Heart left ventricle (tissue), 16 donors: ENCODE measurements at places on chromosomes 2 and 18. TPM values are rescaled to one million over a fixed set of nuclear protein-coding genes. Genes with fewer than 3 reads are reported as not detected.

GRCh38 chr2:10588931-10589330, 100.8 kb downstream of the NOL10 start:
- no peaks in the 10 kb centered on the region for H3K4me1 ChIP-seq
- no peak overlapping the region for H3K27ac ChIP-seq
- peaks cover 28% of the 10 kb centered on the region for H3K36me3 ChIP-seq
- no peak for DNase-seq
- no peak overlapping the region for H3K4me3 ChIP-seq
- no peaks in the 10 kb centered on the region for H3K27me3 ChIP-seq

- H3K4me3 ChIP-seq: no peak overlapping the region
- H3K27me3 ChIP-seq: no peaks in the 10 kb centered on the region
- H3K4me1 ChIP-seq: peaks cover 84% of the 10 kb centered on the region
- peak overlapping the region; percentile 96 for H3K27ac ChIP-seq
- peaks cover 5% of the 10 kb centered on the region for H3K36me3 ChIP-seq
- DNase-seq: peak; percentile 89
These were observed 3.1 kb downstream of the GYPC start for GRCh38 chr2:126658905-126659561.

DNA sequence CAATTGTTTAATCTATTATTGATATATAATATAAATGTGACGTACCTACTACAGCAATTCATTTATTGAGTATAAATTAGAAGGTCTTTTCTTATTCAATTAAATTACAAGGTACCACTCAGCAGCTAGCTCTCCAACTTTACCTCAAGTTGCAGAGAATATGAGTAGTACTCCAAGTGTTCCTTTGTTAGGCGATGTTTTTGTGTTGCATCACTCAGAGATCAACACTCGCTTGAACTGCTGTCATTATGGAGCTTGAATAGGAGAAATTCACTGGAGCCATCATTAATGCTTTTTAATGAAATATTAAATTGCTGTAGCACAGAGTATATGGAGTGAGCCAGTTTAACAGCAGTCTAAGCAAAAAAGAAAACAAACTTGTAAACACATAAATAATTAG, 320.0 kb downstream of the FSIP2 start:
- DNase-seq: no peak
- peaks cover 14% of the 10 kb centered on the region for H3K4me1 ChIP-seq
- no peak overlapping the region for H3K4me3 ChIP-seq
- H3K27me3 ChIP-seq: no peaks in the 10 kb centered on the region
- no peak overlapping the region for H3K27ac ChIP-seq

- H3K4me1 ChIP-seq: peaks cover 3% of the 10 kb centered on the region
- no peak for DNase-seq
- H3K4me3 ChIP-seq: no peak overlapping the region
- H3K27me3 ChIP-seq: no peaks in the 10 kb centered on the region
- H3K36me3 ChIP-seq: no peaks in the 10 kb centered on the region
- H3K27ac ChIP-seq: no peak overlapping the region
These were observed 5.5 kb upstream of the MSH6 start for GRCh38 chr2:47777277-47777937.

DNA sequence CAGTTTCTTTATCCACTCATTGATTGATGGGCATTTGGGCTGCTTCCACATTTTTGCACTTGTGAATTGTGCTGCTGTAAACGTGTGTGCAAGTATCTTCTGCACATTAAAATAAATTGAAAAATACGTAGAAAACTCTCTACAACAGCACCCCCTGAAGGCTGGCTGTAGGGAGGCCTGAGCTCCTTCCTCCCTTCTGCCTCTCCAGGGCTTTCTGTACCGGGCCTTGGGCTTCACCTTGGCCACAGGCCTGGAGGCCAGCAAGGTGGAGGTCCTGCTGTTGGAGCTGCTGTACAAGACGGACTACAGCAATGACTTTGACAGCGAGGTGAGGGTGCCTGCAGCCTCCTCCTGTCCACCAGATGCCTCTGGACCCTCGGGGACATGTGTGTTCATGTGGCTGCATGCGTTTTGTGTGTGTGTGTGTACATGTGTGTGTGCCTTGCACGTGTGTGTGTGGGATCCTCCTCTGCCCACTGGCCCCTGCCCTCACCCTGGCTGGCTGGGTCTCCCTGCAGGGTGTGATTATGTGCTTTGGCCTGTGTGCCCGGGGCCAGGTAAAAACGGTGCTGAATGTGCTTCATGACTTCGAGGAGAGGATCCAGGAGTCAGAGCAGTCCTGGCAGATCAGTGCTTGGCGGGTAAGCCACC, 29.2 kb downstream of the MROH2A start:
- H3K27ac ChIP-seq: no peak overlapping the region
- no peaks in the 10 kb centered on the region for H3K36me3 ChIP-seq
- DNase-seq: peak; percentile 10
- H3K4me1 ChIP-seq: no peaks in the 10 kb centered on the region
- peaks cover 12% of the 10 kb centered on the region for H3K27me3 ChIP-seq
- H3K4me3 ChIP-seq: no peak overlapping the region

DNA sequence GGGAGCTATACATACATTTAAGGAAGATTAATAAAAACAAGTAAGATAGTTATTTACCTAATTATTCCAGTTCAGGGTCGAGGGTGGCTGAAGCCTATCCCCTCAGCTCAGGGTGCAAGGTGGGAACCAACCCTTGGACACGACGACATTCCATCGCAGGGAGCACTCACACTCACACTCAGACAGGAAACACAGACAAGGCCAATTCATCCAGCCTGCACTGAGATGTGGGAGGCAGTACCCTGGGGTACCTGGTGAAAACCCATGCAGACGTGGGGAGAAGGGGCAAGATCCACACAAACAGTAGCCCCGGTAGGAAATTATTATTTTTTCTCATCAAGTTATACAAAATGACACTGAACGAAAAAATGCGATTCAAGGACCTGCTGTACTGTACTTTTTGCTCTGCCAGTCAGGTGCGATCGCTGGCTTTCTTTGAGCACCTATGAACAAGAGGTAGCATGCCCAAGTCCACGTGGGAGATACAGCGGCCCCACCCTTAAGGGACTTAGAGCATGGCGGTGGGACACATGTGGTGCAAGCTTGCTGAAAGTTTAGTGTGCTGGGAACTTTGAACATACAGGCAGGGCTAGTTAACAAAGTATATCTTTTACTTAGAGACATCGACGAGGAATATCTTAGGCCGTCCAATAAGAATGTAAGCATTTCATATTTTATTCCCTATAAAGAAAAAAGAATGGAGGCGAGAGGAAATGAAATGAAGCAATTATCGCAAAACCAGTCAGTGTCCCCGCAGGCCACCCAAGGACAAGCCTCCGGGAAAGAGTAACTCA, 624 bp downstream of the METTL8 start:
- no peaks in the 10 kb centered on the region for H3K27me3 ChIP-seq
- H3K4me1 ChIP-seq: peaks cover 15% of the 10 kb centered on the region
- peak overlapping the region; percentile 88 for H3K27ac ChIP-seq

DNA sequence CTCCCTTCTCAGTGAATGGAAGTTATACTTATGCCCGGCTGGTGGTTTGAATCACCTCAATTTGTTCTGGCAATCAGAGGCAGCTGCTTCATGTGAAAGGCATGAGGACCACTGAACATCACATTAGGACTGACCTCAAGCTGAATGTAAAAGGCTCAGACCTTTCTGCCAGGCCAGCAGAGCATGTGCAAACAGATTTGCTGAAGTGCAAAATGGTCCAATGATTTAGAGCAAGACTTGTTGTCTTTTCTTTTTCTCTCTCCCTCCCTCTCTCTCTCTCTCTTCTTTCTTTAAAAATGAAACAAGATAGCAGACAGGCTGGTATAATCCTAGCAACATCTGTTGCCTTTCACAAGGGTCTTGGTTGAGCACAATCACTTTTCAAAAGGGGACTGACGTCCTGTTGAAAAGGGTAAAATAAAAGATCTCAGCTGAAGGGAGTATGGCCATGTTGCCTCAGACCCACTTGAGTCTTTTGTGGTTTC, 13.3 kb upstream of the CDH7 start:
- no peak overlapping the region for H3K27ac ChIP-seq
- H3K4me3 ChIP-seq: no peak overlapping the region

GRCh38 chr2:174535083-174535482, 48.3 kb upstream of the GPR155 start:
- no peaks in the 10 kb centered on the region for H3K4me1 ChIP-seq
- no peaks in the 10 kb centered on the region for H3K27me3 ChIP-seq
- H3K27ac ChIP-seq: no peak overlapping the region

- H3K36me3 ChIP-seq: no peaks in the 10 kb centered on the region
- no peaks in the 10 kb centered on the region for H3K27me3 ChIP-seq
- DNase-seq: no peak
- no peaks in the 10 kb centered on the region for H3K4me1 ChIP-seq
These were observed 72.3 kb downstream of the CCDC138 start for GRCh38 chr2:108858894-108859293.

GRCh38 chr2:233974530-233975071, 57.4 kb downstream of the TRPM8 start:
- H3K4me3 ChIP-seq: no peak overlapping the region
- no peaks in the 10 kb centered on the region for H3K27me3 ChIP-seq
- no peaks in the 10 kb centered on the region for H3K36me3 ChIP-seq
- H3K4me1 ChIP-seq: no peaks in the 10 kb centered on the region

DNA sequence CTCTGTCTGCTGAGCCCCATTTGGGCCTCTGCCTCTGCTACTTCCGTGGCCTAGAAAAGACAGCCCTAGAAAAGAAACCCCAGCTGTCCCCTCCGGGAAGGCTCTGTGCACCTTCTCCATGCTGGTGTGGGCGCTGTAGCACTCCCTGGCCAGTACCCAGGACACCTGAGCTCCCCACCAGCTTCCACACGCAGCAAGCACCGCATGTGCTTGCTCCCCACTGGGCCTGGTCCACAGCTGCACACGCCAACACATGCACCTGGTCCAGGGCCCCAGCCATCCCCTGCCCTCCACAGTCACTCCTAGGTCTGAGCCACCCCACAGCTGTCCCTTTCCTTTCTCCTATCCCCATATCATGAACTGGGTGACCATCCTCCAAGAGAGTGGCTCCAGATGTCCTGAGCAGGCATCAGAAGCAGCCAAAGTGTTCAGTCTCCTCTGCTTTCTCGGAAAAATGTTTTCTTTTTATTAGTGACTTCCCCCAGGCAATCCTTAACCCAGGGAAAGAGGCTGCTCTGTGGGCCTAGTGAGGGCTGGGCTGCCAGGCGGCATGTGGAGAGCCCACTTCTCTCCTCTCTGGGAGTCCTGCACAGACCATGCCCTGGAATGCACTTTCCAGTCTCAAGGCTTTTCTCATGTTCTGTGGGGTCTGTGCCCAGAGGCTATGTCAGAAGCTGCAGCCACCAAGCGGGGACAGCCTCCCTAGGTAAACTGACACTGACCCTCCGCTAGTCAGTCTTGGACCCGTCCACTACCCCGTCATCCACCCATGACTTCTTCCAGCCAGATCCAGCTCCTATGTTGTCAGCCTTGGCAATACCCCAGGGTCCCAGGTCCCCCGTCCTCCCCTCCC, 133.7 kb downstream of the KLHL29 start:
- no peak for DNase-seq
- H3K27ac ChIP-seq: no peak overlapping the region
- no peaks in the 10 kb centered on the region for H3K36me3 ChIP-seq
- no peaks in the 10 kb centered on the region for H3K27me3 ChIP-seq
- peaks cover 7% of the 10 kb centered on the region for H3K4me1 ChIP-seq

DNA sequence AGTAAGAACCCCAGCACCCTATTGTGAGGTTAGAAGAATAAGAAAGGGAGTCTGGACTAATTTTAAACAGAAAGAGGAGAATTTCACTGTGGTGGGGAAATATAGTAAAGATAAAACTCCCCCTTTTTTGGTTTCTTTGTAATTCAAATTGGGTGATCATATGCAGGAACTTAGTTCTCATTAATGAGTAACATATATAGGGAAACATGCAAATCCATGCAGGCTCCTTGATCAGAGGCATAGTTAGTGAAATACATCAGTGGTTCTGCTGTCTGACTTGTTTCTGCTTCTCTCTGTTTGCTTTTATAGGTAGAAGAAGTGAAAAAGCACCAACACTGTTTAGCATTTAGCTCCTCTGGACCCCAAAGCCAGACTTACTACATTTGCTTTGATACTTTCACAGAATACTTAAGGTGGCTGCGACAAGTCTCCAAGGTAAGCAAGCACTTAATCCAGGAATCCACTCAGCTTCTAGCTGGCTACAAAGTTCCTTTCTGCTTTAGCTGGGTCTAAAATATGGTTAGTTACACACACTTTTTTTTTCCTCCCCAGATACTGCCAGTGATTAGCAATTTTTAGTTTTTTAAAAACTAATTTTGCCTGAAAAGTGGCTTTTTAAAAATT, 123.2 kb downstream of the PHLPP1 start:
- H3K36me3 ChIP-seq: no peaks in the 10 kb centered on the region
- no peak overlapping the region for H3K27ac ChIP-seq
- H3K27me3 ChIP-seq: no peaks in the 10 kb centered on the region
- no peaks in the 10 kb centered on the region for H3K4me1 ChIP-seq
- no peak for DNase-seq

- H3K36me3 ChIP-seq: no peaks in the 10 kb centered on the region
- no peak overlapping the region for H3K27ac ChIP-seq
- peak overlapping the region; percentile 27 for H3K4me3 ChIP-seq
These were observed 297.8 kb upstream of the SESTD1 start for GRCh38 chr2:179562330-179562885.

GRCh38 chr2:2848621-2849333, 517.7 kb upstream of the MYT1L start:
- no peak overlapping the region for H3K27ac ChIP-seq
- H3K36me3 ChIP-seq: no peaks in the 10 kb centered on the region
- H3K4me3 ChIP-seq: no peak overlapping the region
- H3K4me1 ChIP-seq: peaks cover 15% of the 10 kb centered on the region
- no peak for DNase-seq
- H3K27me3 ChIP-seq: no peaks in the 10 kb centered on the region

Gene SNTG2
- 0.58 TPM for total RNA-seq

Gene SEC11C
- total RNA-seq: 18.1 TPM

Gene OTOF
- total RNA-seq: not detected

Gene CNDP1
- total RNA-seq: not detected

Gene ZEB2
- total RNA-seq: 95.9 TPM
